ENCODE measurements at places on chromosomes 16 and 17. TPM values are rescaled to one million over a fixed set of nuclear protein-coding genes. Genes with fewer than 3 reads are reported as not detected.

DNA sequence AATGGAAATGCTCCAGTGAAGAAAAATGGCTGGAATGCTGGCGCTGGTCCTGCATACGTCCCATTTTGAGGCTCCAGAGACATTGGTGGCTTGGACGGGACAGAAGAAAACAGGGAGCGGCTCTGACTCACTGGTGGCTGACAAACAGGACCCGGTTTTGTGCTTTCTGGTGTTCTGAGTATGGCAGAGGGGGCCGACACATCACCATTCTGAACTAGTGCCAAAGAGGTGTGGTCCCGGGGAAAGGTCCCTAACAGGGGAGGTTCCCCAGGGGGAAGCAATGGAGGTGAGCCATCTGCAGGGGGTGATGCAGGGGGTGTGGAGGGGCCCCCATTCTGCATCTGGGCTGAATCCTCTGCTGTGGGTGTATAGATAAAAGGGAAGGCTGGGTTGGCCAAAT, 8.3 kb downstream of the ANKRD40 start:
- H3K36me3 ChIP-seq, result peaks cover 22% of the 10 kb centered on the region
- H3K4me3 ChIP-seq, result no peak overlapping the region
- no peaks in the 10 kb centered on the region for H3K27me3 ChIP-seq
- peaks cover 23% of the 10 kb centered on the region for H3K4me1 ChIP-seq
- H3K27ac ChIP-seq, result no peak overlapping the region
- no peak for DNase-seq

- H3K4me1 ChIP-seq, result no peaks in the 10 kb centered on the region
- DNase-seq, result no peak
- peaks cover 37% of the 10 kb centered on the region for H3K36me3 ChIP-seq
- H3K27me3 ChIP-seq, result no peaks in the 10 kb centered on the region
Observed at GRCh38 chr17:81842725-81843504, 8.1 kb upstream of the PPP1R27 start.

- H3K27ac ChIP-seq, result peak overlapping the region; percentile 66
- peak; percentile 83 for DNase-seq
- H3K27me3 ChIP-seq, result no peaks in the 10 kb centered on the region
- H3K4me1 ChIP-seq, result peaks cover 2% of the 10 kb centered on the region
Observed at GRCh38 chr17:38881600-38882191, 11.8 kb downstream of the LASP1 start.

- no peaks in the 10 kb centered on the region for H3K4me1 ChIP-seq
- DNase-seq, result no peak
- no peak overlapping the region for H3K4me3 ChIP-seq
- H3K36me3 ChIP-seq, result no peaks in the 10 kb centered on the region
Observed at GRCh38 chr16:26649381-26650045, 417.2 kb upstream of the C16orf82 start.

- H3K36me3 ChIP-seq, result peaks cover 4% of the 10 kb centered on the region
- peaks cover 14% of the 10 kb centered on the region for H3K4me1 ChIP-seq
- no peaks in the 10 kb centered on the region for H3K27me3 ChIP-seq
Observed at GRCh38 chr17:49787884-49788477, 500 bp upstream of the KAT7 start.

GRCh38 chr16:51759999-51760398, 608.9 kb upstream of the SALL1 start:
- no peaks in the 10 kb centered on the region for H3K4me1 ChIP-seq
- H3K27me3 ChIP-seq, result no peaks in the 10 kb centered on the region
- H3K4me3 ChIP-seq, result no peak overlapping the region

GRCh38 chr16:30757316-30757715, 4.5 kb downstream of the CFAP119 start:
- H3K27me3 ChIP-seq, result no peaks in the 10 kb centered on the region
- DNase-seq, result no peak
- H3K4me1 ChIP-seq, result no peaks in the 10 kb centered on the region

Gene NTHL1
- 15.3 TPM for total RNA-seq

Gene DPEP2
- total RNA-seq, result 3.1 TPM

Gene SLC5A11
- 1.2 TPM for total RNA-seq

Gene SOCS1
- total RNA-seq, result 21.8 TPM

Gene TEKT3
- 1.4 TPM for total RNA-seq

Gene MAPT
- total RNA-seq, result 2.9 TPM

Data from kidney (tissue), 22 donors.